ENCODE measurements at places on chromosomes 6 and 20. TPM values are rescaled to one million over a fixed set of nuclear protein-coding genes. Genes with fewer than 3 reads are reported as not detected.

Gene ESR1
- 1.6 TPM for polyA plus RNA-seq

Gene IPCEF1
- polyA plus RNA-seq: 1.1 TPM

Gene SH3BGRL2
- polyA plus RNA-seq: 6.4 TPM

Gene HMGCLL1
- 8.0 TPM for polyA plus RNA-seq

Gene C6orf163
- 2.0 TPM for polyA plus RNA-seq

Gene SLC26A8
- not detected for polyA plus RNA-seq

Gene PDYN
- polyA plus RNA-seq: not detected

Gene ARMC12
- polyA plus RNA-seq: 1.0 TPM

- peak; percentile 87 for DNase-seq
Observed at GRCh38 chr20:31861385-31862156, 8.8 kb downstream of the DUSP15 start.

DNA sequence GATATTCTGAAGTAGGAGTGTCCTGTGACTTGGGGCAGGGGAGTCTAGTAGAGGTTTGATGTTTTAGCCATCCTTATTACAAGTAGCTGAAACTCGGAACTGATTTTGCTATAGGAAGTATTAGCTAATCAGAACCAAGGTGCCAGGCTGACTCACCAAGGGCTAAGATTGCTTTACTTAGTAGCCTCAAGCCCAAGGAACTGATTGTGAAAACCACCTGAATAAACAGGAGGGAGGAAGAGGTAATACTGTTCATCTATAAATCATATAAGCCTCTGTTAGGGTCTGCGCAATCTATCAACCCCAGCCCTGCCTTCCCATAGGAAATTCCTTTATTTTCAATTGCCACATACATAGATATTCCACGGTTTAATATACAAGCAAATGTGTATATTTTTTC lies 54.4 kb downstream of the GNAS start:
- DNase-seq: peak; percentile 50

- DNase-seq: no peak
Observed at GRCh38 chr6:105570416-105570815, 167.5 kb upstream of the PREP start.

DNA sequence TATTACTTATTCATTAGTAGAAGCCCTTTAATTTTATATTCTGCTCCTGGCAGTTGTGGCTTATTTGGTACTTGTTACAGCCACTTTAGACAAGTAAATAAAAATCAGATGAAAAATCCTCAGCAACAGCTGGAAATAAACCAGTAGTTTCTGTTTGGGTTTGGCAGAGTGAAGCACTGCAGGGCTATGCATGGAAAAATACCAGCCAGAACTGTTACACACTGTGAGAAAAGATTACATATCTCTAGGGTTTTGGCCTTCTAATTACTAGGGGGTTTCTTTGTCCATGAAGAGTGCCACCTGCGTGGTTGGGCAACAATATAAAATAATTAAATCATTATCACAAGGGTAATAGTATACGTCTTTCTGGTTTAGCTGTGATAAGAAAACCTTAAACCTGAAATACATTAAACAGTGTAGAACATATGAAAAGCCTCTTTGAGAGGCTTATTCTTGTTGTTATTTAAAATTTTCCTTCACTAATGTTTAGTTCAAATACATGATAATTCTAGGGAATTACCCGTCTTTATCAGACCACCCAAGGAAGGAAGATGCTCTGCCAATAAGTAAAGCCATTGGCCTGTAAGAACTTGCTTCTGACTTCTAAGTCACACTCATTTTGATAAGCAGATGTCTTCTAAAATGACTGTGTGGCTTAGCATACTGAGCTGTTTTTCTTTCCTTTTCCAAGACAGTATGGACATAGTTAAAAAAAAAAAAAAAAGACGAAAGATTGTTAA lies 320.0 kb upstream of the FLRT3 start:
- DNase-seq: no peak

DNA sequence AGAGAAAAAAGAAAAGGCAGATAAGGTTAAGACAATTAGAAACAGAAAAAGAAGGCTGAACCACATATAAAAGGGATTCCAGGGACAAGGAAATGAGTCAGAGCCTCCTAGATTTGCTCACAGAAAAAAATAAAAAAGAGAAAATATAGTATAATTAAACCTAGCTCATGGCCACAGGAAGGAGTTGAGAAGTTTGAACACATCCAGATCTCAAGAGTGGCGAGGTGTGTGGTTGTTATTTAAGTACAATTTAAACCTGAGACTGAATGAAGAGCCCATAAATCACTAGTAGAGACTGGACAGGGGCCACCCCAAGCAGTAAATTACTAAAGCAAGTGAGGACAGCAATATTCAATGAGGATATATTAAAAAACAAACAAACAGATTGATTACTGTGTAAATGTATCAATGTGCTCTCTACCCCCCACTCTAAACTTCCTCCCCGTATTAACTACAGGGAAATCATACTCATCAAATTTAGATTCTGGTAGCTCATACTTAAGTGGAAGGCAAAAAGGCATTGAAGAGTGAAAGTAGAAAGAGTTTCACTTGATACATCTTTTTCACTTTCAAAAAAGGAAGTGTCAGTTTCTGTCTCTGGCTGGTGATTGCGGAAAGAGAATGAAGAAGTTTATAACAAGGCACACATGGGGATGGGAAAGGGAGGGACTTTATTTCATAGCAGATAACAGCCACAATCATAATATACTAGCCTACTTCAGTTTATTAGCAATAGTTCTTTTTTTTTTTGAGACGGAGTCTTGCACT lies 49.3 kb upstream of the SCAF8 start:
- DNase-seq: no peak

DNA sequence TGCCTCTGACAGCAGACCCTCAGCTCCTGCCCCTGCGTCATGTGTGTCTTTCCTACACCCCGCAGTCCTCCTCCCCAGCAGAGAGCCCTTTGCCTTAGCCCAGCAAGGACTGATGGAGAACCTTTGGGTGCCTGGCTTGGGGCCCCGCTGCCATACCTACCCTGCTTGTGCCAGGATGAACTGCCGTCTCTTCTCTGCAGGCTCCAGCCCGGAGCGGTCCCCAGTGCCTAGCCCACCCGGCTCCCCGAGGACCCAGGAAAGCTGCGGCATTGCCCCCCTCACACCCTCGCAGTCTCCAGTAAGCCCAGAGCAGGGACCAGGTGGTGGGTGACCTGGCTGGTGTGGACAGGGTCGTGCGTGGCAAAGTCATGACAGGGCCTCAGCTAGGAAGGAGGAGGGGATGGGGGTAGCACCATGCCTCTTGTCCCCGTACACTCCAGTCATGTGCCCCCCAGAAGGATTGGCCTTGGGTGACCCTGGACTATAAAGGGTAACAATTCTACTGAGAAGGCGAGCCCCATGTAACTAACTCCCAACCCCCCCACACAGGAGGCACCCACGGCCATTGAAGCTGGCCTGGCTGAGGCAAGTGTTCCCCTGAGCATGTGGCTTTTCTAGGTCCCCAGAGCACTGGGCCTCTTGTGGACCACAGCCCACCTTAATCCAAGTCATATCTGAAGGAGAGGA lies 8.3 kb downstream of the HSPA12B start:
- DNase-seq: no peak

- DNase-seq: no peak
Observed at GRCh38 chr6:33578588-33579011, 1.5 kb downstream of the BAK1 start.

GRCh38 chr6:28220257-28221133 lies 4.6 kb upstream of the ZSCAN9 start:
- DNase-seq: no peak

DNA sequence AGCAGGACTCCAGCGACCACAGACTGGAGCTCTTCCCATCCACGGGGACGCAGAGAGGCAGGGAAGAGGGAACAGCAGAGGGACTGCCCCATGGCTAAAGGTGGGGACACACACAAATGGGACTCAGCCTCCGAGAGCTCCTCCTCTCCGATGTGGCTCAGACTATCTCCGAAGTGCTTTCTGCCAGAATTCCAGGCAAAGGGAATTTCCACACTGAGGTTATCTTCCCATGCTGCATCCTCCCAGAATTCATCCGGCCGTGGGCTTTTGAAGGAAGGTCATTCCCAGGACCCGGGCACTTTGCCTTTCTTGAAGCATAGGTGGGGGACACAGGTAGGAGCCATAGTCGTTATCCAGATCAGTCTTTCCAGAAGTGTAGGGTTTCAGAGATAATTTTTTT lies 67.9 kb downstream of the SULF2 start:
- no peak for DNase-seq

- DNase-seq: no peak
Observed at GRCh38 chr20:10793766-10794165, 120.0 kb upstream of the JAG1 start.

DNA sequence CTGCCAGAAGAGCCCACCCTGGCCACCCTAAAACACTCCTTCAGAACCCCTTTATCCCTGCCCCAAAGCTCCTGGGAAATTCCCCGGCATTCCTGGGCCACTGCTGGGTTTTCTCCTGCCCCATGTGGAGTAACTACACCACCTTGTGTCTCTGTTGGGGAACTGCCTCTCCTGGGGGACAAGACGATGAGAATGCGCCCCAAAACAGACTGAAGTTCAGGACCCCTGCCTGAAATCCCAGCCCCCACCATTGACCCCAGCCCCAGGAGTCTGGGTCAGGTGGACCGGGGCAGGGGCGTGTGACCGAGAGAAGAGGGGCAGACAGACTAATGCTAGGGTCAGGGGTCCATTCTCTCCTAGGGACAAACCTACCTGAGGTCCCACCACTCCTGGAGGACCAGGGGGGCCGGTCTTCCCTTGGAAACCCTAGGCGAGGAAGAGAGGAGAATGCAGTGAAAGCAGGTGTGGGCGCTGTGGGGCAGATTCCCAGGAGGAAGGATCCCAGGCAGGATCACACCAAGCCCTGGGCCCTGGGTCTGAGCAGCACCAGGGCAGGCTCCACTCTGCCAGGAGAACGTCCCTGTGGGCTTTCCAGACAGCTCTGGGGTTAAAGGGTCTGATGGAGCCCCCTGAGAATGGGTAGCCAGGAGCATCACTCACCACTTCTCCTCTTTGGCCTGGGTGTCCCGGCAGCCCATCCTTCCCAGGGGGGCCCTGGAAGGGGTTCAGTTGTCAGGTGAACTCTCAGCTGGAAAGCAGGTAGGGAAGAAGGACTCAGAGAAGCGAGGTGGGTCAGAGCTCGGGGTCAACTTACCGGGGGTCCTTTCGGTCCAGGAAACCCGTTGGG lies 19.4 kb downstream of the COL11A2 start:
- no peak for DNase-seq

DNA sequence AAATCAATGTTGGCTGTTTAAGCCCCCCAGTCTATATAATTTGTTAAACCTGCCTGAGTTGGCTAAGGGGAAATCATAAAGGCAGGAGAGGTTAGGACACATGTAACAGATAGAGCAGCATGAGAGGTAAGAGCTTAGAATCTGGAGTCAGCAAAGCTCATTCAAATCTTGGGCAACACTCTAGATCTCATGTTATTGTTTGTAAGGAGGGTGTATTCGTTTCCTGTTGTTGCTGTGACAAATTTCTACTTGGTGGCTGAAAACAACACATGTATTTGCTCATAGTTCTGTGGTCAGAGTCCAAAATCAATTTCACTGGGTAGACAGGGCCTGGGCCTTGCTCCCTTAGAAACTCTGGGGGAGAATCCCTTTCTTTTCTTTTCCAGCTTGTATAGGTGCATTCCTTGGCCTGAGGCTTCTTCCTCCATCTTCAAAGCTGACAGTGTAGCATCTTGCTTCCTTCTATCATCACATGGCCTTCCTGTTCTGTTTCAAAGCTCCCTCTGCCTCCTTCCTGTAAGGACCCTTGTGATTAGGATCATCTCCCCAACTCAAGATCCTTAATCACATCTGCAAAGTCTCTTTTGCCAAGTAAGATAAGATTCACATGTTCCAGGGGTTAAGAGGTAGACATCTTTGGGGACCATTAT lies 4.4 kb downstream of the LY86 start:
- DNase-seq: no peak

GRCh38 chr20:38965264-38965663 lies 3.1 kb downstream of the DHX35 start:
- DNase-seq: no peak

DNA sequence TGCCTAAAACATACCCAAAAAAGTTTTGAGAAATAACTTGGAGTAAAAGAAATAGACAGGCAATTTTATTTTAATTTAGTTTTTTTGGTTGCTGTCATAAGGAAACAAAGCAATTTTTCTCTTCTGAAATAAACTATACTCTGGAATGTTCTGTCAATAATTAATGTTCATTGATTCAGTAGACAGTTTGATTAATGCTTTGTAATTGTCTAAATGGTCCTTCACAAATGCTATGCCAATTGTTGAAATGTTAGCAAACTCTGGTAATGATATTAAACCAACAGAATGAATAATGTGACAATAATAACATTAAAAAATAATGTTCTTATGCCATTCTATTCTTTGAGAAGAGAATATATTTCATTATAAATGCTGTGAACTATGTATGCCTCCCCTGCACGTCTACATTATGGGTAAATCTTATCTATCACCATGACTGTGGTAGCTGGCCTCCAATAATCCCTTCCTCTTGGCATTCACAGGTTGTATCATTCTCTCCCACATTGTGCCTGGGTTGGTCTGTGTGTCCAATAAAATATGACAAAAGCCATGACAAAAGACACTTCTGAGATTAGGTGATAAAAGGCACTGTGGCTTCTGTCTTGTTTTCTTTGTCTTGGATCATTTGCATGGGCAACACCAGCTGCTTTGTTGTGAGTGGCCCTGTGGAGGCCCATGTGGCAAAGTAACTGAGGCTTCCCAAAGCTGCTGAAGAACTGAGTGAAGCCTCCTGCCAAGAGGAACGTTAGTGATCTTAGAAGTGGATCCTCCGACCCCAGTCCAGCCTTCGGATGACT lies 25.1 kb downstream of the IL20RA start:
- DNase-seq: no peak

DNA sequence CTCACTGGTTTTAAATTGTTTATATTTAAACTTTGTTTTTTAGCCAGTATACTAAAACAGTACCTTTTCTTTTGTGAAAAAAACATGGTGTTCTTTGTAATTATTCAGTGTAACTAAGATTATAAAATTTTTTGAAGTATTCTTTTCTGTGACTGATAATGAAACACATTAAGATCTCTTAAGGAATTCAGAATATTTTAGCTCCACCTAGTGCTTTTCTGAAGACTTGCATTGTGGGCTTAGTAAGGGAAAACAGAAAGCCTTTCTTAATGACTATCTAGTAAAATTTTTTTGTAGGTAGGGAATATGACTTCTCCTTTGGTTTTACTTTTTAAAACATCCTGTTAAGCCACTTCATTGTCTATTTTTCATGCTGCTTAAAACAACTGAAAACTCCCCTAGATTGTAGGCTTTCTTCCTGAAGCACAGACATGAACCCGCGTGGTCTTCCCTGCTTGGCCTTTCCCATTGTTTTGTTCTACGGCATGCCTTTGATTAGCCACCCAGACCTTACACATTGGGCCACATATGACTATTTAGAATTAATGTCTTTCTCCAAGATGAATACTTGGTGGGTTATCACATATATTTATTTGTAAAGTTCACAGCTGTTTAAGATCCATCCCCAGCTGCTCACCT lies 72.1 kb downstream of the AFDN start:
- peak; percentile 41 for DNase-seq

DNA sequence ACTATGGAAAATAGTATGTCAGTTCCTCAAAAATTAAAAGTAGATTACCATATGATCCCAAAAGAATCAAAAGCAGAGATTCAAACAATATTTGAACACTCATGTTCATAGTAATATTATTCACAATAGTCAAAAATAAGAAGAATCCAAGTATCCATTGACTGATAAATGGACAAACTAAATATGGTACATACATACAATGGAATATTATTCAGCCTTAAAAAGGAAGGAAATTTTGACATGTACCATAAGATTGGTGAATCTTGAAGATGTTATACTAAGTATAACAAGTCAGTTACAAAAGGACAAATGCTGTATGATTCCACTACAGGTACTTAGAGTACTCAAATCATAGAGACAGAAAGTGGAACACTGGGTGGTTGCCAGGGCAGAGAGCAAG lies 88.3 kb upstream of the TMEM30A start:
- DNase-seq: no peak

GRCh38 chr6:9504191-9504590 lies 910.7 kb downstream of the TFAP2A start:
- DNase-seq: no peak
